Activated naive CD4-positive, alpha-beta T cell (primary cell): ENCODE measurements at places on chromosomes 11 and 22.

- no peak for DNase-seq
Observed at GRCh38 chr11:27563201-27563600, 56.6 kb upstream of the LIN7C start.

GRCh38 chr22:28442264-28442710 lies 237.4 kb downstream of the TTC28 start:
- DNase-seq, result peak; percentile 52

DNA sequence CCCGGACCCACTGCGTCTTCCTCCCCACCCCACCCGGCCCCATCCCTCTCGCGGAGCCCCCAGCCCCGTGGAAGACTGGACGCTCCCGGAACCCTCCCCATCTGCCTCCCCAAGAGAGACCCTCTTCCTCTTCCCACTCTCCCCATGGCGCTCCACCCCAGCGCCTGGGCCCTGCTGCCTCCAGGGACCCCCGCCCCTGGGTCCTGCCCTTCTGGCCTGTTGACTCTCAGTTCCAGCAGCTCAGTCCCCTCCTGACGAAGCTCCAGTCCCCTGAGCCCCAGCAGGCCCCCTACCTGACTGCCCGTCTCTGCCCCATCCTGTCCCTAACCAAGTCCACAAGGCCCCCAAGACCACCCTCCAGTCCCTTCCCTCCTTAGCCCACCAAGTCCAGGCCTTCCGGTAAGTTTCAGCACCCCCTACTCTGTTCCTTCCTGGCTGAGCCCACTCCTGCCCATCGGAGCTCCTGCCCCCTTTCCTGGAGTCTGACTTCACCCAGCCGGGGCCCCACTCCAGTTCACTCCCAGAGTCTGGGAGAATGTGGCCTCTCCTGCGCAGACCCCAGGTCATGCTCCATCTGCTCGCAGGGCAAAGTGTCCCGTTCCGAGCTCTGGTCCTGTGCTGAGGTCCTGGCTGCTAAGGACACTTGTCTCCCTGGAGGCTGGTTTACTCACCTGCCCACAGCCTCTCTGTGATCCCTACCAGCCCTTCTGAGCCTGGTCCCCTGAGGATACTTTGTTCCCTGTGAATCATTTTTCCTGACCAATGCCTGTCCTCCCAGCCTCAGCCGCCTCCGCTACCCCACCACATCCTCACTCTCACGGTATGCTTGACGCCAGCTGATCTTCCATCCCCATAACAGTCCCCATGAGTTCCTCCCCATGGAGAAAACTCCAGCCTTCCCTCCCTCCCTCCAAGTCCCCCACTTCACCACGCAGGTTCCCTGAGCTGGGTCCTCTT lies 722 bp downstream of the IFITM10 start:
- DNase-seq, result no peak

- no peak for DNase-seq
Observed at GRCh38 chr22:23912293-23912903, 18.2 kb downstream of the MIF start.

DNA sequence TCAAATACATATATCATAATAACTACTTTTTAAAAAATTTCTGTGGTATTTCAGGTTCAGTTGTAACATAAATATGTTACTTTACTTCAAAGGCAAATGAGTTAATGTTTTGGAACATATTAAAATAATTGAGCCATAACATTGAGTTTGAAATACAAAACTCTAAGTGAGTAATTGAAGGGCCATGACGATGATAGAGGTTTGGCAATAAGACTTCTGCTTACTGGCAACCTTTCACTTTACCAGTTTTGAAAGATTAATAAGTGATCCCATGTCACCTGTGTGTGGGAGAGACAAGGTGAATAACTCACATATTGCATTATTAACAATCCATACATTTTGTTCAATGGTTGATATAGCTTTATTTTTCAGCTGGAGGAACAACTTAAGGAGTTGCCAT lies 144.4 kb downstream of the GRIA4 start:
- DNase-seq, result no peak

DNA sequence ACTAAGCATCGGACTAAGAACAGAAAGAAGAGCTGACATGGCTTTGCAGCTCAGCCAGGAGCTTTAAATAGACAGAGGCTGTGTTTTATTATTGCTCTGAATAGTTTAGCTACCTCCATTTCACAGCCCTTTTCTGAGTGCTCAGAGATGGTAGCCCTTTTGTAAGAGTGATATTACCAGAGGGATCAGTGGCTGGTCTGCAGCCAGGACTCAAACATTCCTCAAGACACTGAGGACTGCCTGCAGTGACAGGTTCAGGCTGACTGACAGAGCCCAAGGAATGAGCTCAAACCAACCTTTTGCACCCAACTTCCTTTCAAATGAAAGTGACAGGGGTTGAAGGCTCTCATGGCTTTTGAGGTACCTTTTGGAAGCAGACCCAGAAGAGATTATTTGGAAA lies 189.0 kb downstream of the DDX10 start:
- DNase-seq, result no peak

DNA sequence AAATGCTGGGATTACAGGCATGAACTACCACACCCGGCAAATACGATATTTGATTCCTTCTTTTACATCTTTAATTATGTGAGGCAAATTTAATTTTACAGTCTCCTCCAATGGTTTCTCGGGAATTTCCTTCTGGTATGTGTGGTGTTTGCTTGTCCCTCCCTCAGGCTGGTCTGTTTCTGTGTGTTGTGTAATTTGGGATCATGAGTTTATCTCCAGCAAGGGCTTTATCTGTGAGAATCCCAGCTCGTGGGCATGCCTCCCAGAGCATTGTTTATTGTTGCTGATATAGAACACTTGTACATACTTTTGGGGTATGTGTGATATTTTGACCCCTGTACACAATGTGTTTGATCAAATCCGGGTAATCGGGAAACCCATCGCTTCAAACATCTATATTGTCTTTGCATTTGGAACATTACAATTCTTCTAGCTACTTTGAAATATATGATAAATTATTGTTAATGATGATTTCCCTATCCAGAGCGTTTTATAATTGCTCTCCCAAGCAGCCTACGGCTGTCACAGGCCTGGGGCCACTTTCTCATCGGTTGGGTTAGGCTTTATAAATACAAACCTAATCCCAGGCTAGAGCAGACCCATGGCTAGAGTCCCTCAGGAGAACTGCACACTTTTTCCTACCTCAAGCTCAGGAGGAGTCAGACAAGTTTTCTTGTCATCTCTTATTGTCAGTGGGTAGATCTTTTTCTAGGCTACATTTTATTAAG lies 15.0 kb upstream of the PRR5 start:
- no peak for DNase-seq

GRCh38 chr11:113553915-113554314 lies 78.7 kb upstream of the DRD2 start:
- no peak for DNase-seq

DNA sequence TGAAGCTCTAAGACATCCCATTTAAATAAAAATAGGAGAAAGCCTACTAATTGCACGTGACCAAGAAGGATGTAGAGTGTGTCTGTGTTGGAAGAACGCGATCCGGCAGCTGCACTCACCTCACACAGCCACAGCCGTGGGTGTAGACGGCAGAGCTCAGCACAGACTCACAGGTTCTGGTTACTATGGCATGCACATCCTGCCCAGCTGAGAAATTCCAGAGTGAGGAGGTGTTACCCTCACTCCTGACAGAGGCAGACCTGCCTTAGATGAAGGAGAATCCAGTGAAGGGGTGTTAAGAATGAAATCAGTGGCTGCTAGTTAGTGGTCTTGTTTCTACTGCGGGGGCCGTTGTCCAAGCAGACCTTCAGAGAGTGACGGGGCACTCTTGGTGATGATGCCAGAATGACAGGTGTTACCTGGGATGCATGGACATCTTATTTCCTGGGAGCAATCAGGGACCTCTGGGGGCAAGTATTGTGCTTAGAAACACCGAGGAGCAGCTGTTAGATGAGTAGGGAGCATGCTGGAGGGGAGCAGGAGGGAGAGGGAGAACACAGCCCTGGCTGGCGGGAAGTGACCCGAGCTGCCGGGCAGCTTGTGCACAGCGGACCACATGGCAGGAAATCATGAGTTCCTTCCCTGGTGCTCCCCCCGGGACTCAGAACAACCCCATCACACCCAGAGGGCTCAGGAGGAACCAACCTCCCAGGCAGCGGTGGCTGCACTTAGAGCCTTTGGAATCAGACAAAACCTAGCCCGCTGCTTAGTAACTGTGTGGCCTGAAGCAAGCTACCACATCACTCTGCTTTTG lies 12.3 kb downstream of the KCNJ5 start:
- DNase-seq, result no peak

DNA sequence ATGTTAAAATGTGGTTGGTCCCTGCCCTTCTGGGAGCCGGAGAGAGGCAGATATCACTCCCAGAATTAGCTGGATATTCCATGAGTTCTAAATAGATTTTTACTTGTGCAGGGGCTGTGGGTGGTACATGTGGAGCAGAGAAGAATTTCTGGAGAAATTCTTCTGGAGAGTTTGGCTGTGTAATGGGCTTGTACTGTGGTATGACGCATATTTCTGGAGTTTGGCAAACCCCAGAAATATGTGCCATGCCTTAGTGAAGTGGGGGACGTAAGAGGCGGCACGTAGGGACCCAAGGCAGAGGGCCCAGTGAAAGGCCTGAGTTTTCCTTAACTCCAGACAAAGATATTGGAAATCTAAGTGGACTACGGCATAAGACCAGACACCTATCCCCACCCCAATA lies 51.3 kb upstream of the TBCEL start:
- DNase-seq, result no peak

DNA sequence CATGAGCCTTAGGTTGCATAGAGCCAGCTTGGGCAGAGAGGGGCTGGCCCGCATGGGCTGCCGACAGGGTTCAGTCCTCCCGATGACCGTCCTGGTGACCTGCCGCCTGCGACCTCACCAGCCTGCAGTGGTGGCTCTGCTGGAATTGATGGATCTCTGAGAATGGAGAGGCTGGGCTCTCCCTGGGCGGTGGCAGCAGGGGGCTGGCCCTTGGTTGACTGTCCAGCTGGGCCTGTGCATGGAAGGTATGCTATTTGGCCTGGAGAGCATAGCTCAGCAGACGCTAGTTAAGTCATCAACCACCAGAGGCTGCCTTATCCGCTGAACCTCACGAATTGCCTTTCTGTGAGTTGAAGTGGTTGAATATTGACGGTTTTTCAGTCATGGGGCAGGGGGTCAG lies 19.7 kb downstream of the GRAMD4 start:
- DNase-seq, result no peak

- DNase-seq, result no peak
Observed at GRCh38 chr11:117826832-117827231, 2.3 kb upstream of the FXYD2 start.

DNA sequence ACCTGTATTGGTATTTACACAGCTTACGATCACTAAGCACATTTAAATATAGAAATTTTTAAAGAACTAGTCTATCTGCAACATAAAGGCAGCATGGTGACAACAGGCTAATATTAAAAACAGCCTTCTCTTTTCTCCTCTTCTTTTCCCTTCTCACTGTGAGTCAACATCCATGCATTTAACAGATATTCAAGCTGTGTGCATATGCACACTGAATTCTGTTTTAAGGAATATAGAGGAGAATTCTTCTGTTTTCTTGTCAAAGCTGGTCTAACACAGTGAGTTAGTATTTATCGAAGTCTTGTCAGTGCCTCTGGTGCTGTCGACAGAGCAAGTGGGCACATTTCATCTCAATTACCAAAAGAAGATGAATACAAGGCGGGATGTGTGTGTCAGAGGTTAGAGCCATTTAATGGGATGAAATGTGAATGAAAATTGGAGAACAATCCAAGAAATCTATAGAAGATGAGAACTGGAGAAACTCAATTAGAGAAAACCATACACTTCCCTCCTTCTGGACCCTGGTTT lies 282.3 kb downstream of the FAT3 start:
- no peak for DNase-seq

DNA sequence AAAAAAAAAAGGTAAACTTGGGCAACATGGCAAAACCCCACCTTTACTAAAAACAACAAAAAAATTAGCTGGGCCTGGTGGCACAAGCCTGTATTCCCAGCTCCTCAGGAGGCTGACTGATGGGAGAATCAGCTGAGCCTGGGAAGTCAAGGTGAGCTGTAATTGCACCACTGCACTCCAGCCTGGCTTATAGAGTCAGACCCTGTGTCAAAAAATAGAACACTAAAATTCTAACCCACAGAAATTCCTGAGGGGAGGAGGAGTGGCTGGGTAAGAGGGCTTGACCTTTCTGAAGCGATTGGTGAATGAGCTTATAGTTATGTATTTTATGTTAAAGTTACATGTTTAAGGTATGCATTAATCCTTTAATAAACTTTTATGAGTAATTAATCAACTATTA lies 53.3 kb downstream of the FAT3 start:
- DNase-seq, result no peak

DNA sequence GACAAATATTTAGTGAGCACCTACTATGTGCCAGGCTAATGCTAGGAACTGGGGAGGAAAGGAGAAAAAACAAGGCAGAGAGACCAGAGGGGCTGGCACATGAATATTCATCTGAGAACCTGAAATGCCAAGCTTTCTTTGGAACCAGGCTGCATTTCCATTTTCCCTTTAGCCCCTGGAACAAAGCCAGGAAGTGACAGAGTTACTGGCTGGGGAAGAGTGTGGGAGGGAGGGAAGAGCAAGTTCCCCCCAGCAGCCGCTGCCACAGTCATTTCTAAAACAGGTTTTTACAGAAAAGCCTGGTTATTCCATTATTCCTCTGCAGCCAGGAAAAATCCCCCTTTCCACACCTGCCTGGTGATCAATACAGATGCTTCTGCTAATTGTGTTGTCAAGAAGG lies 97.0 kb downstream of the SPON1 start:
- no peak for DNase-seq

DNA sequence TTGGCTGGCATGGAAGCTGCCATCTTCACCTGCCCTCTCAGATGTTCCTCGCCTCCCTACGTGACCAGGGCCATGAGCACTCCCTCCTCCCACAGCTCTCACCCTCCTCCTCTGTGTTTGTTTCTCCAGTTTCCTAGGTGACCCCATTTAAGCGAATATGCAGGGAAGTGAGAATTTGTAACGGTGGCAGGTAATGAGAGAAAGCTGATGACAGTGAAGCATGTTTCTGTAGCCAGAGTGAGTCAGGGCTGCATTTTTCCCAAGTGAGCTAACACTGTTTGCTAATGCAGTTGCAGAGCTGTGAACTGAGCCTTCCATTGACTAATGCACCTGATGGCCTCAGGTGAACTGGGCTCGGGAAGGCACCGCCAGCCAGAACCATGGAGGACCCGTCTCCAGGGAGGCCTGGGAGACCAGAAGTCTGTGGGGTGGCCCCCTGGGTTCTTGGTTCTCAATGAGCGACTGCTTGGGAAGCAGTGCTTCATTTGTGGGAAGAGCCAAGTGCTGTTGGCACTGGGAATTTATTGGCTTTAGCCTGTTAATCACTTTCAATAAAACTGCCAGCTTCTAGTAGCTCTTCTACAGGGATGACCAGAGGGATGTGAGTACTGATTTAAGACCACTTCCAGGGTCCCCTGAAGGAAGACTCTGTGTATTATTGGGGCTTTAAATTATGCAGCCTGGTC lies 64.5 kb downstream of the BARX2 start:
- no peak for DNase-seq

DNA sequence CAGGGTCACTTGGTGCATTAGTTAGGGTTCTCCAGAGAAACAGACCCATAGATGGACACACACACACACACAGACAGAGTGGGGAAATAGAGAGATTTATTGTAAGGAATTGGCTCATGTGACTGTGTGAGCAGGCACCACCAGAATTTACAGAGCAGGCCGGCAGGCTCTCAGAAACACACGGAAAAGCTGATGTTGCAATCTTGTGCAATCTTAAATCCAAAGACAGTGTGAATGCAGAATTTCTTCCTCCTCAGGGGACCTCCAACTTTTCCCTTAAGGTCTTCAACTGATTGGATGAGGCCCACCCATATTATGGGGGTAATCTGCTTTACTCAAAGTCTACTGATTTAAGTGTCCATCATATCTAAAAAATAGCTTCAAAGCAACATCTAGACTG lies 49.8 kb downstream of the APIP start:
- no peak for DNase-seq
